GM12878 (cell line): ENCODE measurements at places on chromosomes 13 and 19.

DNA sequence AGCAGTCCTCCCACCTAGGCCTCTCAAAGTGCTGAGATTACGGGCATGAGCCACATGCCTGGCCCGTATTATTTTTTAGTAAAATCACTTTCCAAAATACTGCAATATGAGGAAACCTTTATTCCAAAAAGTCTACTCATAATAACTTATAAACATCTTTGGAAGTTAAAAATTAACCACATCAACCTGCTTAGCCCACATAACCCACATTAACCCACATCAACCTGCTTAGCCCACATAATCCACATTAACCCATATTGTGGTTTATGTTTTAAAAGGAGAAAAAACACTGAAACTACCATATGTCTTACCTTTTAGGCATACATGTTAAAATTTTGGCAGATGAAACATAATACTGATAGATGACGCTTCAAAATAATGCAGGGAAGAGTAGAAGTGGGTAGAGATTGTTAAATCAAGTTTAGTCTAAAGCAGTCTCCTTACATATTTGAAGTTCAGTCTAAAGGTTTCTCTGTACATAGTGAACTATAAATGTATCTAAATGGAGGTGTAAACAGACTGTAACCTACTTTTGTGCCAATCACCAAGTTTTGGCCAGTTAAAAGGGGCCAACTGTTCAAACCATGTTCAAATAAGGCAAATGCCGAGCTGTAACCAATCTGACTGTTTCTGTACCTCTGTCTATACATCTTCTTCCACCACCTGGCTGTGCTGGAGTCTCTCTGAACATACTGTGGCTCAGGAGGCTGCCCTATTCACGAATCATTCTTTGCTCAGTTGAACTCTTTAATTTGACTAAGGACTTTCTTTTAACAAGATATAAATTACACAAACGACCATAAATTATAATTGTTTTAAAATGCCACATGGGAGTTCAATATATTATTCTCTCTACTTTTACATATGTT, 14.5 kb downstream of the KPNA3 start:
- no peaks in the 10 kb centered on the region for H3K4me1 ChIP-seq
- H3K27me3 ChIP-seq: no peaks in the 10 kb centered on the region
- DNase-seq: no peak
- no peak overlapping the region for H3K27ac ChIP-seq
- H3K36me3 ChIP-seq: no peaks in the 10 kb centered on the region

GRCh38 chr19:18606281-18607225, at the start of gene CRLF1:
CRLF1 (minus strand) TSS chr19:18606799; CDS start chr19:18606656, 143 bp downstream.
- no peak for DNase-seq
- H3K36me3 ChIP-seq: no peaks in the 10 kb centered on the region
- H3K27ac ChIP-seq: no peak within 1 kb of the TSS
- no peak within 1 kb of the TSS for H3K4me3 ChIP-seq

DNA sequence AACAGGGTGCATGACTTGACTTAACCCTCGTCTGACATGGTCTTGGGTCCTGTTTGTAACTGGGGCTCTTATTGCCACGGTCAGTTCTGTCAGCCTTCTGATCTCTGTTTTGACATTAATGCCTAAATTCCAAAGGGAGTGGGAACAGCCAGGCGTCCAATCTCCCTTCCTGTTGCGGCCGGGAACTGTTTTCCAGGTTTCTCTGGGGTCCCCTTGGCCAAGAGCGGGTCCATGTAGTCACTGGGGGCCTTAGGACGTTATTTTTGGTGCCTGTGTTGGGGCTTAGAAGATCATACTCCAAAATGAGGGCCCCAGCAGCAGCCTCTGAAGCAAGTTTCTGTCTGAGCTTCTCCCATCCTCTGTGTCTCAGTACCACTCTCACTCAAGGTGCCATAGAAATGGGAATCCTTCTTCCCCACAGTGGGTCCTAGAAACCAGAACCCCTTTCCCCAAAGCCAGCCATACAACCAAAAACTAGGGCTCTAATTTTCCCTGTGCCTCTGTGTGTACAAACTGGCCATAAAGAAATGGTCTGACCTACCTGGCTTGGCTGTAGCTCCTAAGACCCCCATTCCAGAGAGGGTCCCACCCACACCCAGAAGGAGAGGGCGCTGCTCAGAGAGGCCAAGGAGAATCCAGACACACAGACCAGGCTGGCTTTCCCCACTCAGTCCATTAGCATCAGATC, 50.4 kb downstream of the C13orf46 start:
- no peaks in the 10 kb centered on the region; the same call in 1 of the 2 replicates for H3K27me3 ChIP-seq
- H3K36me3 ChIP-seq: no peaks in the 10 kb centered on the region
- no peaks in the 10 kb centered on the region for H3K4me1 ChIP-seq
- no peak for DNase-seq
- no peak overlapping the region for H3K4me3 ChIP-seq

DNA sequence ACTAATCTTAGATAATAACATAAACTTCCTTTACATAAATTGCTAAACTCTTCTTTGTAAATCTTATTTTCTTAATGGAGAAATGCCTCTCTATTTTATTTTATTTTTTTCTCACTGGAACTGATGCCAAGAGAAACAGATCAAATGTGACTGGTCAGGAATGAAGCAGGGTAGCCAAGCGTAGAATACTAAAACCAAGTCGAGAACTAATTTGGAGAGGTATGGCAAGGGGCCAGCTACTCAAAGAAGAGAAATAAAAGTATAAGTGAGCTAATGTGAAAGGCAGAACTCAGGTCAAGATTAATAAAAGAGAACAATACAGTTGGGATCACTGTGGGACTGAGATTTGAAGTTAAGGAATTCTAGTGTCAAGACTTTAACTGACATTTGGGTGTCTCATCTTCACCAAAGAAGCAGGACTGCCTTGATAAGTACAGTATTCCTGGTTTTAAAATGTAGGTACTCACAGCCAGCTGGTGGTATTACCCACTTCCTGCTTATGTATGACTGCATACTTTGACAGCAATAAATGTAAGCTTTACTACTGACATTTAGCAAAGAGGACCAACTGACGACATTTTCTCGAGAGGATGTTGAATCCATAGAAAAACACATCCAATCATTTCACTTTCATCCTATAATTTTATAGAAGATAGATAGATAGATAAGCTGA, 1192.2 kb downstream of the EFNB2 start:
- no peaks in the 10 kb centered on the region for H3K27me3 ChIP-seq
- H3K4me3 ChIP-seq: no peak overlapping the region
- no peak for DNase-seq
- no peak overlapping the region for H3K27ac ChIP-seq
- no peaks in the 10 kb centered on the region for H3K4me1 ChIP-seq
- no peaks in the 10 kb centered on the region for H3K36me3 ChIP-seq

DNA sequence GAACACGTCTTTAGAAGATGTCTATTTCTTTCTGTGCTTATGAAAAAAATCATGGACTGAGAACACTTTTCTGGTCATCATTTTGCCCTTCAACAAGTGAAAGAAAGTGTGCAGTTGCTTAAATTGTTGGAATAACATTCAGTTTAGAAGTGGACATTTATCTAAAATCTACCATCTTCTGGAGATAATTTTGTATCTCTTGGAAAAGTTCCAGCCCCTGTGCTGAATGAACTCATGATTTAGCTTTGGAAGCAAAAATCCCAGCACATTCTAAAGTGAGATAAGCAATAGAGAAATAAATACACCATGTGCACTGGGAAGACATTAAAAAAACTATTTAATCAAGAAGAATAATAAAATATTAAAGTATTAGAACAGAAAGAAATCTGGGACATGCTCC, 1420.8 kb upstream of the SLC10A2 start:
- H3K36me3 ChIP-seq: no peaks in the 10 kb centered on the region
- H3K4me1 ChIP-seq: no peaks in the 10 kb centered on the region
- no peaks in the 10 kb centered on the region for H3K27me3 ChIP-seq
- H3K4me3 ChIP-seq: no peak overlapping the region

- no peaks in the 10 kb centered on the region for H3K4me1 ChIP-seq
- H3K4me3 ChIP-seq: no peak overlapping the region
- DNase-seq: no peak
- H3K27me3 ChIP-seq: no peaks in the 10 kb centered on the region
- H3K36me3 ChIP-seq: no peaks in the 10 kb centered on the region
- H3K27ac ChIP-seq: no peak overlapping the region
Measured at GRCh38 chr13:53324656-53325055, 296.0 kb downstream of the OLFM4 start.

DNA sequence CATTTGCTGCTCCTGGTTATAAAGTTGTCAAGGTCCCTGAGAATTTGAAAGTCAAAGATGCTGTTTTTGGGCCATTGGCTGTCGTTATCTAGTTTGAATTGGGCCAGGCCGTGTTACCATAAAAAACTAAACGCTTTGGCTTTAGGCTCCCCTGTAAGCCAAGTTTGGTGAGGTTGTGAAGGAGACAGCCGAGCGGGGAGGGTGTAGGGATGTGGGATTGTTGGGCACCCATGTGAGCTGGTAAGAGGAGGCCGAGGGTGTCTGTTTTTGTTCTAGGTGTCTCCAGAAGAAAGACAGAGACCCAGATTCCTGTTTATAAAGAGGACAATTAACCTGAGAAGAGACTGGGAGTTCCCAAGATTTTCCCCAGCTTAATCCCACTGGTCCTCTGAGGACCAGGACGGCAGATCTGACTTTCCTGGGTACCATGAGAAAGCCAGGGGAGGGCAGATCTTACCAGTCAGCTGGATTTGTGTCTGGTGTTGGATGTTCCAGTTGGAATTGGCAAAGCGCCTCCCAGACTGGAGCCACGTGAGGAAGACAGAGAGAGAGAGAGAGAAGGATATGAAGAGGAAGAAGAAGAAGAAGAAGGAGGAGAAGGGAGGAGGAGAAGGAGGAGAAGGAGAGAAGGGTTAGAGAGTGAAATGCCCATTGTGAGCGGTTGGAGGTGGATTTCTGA, 25.1 kb downstream of the TMEM255B start:
- no peak overlapping the region for H3K27ac ChIP-seq
- H3K27me3 ChIP-seq: no peaks in the 10 kb centered on the region
- DNase-seq: no peak
- H3K4me3 ChIP-seq: no peak overlapping the region

GRCh38 chr19:58218899-58219298, 9.8 kb upstream of the ZNF544 start:
- no peak overlapping the region for H3K27ac ChIP-seq
- H3K4me1 ChIP-seq: no peaks in the 10 kb centered on the region
- H3K36me3 ChIP-seq: no peaks in the 10 kb centered on the region; the same call in 1 of the 2 replicates
- DNase-seq: no peak

DNA sequence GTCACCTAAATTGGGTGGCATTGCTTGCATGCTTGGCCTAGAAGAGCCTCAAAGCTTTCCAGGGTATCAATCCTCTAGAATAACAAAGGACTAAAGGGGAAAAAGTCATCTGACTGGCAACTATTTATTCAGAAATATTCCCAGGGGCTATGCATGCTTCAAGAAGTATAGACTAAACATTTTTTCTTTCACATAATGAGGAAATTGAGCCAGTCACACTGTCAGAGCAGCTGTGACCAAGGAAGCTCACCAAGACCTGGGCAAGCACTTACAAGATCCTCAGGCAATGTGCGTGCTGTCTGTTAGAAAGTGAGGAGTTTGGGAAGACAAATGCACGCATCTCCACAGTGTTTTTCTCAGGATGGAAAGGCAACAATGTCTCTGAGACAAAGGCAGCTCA, 747.2 kb downstream of the DIAPH3 start:
- no peak overlapping the region for H3K27ac ChIP-seq
- H3K4me1 ChIP-seq: no peaks in the 10 kb centered on the region
- no peaks in the 10 kb centered on the region for H3K36me3 ChIP-seq

DNA sequence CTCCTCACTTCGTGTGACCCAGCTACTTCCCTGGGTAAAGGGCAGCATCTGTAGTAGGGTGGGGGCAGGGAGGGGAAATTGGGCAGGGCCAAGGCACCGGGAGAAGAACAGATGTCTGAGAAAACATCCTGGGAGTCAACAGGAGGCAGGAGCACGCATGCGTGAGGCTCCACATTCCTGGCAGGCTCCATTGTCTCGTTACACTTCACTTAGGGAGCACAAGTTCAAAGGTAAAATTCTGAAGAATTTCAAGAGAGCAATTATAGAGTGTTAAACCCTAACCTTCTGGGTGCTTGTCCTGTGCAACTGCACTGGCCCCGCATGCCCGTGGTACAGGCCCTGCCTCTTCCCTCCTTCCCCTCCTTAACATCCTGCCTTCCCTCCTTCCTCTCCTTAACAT, 79.6 kb upstream of the POMP start:
- no peak overlapping the region for H3K27ac ChIP-seq
- no peak overlapping the region for H3K4me3 ChIP-seq
- H3K36me3 ChIP-seq: no peaks in the 10 kb centered on the region
- peaks cover 8% of the 10 kb centered on the region; the same call in 1 of the 2 replicates for H3K4me1 ChIP-seq

- no peak overlapping the region for H3K4me3 ChIP-seq
- H3K4me1 ChIP-seq: peaks cover 6% of the 10 kb centered on the region
- no peak for DNase-seq
- H3K36me3 ChIP-seq: no peaks in the 10 kb centered on the region
Measured at GRCh38 chr13:98442391-98443230, 134.3 kb downstream of the STK24 start.

DNA sequence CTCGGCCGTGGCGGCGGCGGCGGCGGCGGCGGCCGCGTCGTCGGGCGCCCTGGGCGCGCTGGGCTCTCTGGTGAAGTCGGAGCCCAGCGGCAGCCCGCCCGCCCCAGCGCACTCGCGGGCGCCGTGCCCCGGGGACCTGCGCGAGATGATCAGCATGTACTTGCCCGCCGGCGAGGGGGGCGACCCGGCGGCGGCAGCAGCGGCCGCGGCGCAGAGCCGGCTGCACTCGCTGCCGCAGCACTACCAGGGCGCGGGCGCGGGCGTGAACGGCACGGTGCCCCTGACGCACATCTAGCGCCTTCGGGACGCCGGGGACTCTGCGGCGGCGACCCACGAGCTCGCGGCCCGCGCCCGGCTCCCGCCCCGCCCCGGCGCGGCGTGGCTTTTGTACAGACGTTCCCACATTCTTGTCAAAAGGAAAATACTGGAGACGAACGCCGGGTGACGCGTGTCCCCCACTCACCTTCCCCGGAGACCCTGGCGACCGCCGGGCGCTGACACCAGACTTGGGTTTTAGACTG, 1.7 kb downstream of the SOX1 start:
- DNase-seq: no peak
- no peak overlapping the region for H3K4me3 ChIP-seq
- no peaks in the 10 kb centered on the region for H3K36me3 ChIP-seq
- H3K27ac ChIP-seq: no peak overlapping the region

DNA sequence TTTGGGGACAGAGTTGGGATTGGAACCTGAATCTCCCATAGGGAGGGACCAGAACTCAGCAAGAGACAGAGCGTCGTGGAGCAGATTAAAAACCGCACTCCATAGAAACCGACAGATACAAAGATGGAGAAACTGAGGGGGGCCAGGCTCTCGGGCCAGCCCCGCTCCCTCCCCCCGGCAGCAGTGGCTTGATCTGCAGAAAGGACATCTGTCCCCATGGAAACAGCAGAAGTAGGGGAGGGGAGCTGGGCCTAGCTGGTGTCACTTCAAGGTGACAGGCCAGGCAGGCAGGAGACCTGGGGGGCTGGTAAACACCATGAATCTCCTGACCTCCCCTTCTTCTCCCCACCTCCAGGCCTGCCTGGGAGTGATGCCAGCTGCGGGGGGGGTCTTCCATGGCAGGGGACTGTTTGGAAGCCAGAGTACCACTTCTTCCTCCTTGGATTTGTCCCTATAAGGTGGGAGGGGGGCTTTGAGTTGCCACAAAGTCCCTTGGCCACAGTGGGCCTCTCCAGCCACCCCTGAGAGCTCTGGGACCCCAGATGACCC, 10.9 kb downstream of the TMIGD2 start:
- no peaks in the 10 kb centered on the region for H3K27me3 ChIP-seq
- H3K27ac ChIP-seq: no peak overlapping the region
- H3K4me3 ChIP-seq: no peak overlapping the region
- H3K4me1 ChIP-seq: no peaks in the 10 kb centered on the region
- no peak for DNase-seq
- no peaks in the 10 kb centered on the region for H3K36me3 ChIP-seq
